Esophagus squamous epithelium (tissue), 5 donors: ENCODE measurements at places on chromosomes 6 and 20.

GRCh38 chr6:108020472-108021116 lies 53.9 kb downstream of the OSTM1 start:
- no peak for DNase-seq

DNA sequence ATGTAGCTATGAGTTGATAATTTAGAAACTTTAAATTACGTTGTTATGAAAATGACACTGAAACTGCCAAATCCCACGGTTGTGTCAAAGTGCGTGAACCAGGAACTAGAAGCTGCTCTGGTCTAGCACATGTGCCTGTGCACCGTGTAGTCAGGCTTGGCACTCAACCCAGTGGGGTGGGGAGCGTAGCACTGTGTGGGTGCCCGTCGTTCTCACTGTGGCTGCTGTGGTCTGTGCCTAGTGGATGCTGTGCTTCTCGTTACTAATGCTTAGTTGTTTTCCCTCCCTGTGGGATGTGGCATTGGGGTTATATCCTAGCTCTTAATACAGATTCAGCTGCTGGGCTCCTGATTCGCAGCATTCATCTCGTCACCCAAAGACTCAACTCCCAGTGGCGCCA lies 46.2 kb upstream of the ADIG start:
- DNase-seq: no peak

DNA sequence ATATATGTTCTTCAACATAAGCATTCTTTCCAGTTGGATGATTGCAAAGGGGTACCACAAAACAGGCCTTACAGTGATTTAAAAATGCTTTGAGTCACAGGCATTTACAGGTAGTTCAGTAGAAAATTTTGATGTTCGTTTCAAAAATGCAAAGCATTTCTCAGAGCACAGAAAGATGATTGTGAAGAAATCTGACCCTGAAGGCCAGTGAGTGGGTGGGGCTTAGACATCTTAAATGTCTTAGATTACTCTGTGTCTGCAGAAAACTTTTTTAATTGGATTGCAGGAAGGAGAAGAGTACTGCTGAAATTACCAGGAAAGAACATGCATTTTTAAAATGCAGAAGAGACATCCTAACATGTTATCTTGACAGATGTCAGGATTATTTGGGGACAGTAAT lies 268.3 kb downstream of the CDKAL1 start:
- DNase-seq: no peak

- no peak for DNase-seq
Observed at GRCh38 chr6:133855276-133855990, 33.5 kb upstream of the TCF21 start.

DNA sequence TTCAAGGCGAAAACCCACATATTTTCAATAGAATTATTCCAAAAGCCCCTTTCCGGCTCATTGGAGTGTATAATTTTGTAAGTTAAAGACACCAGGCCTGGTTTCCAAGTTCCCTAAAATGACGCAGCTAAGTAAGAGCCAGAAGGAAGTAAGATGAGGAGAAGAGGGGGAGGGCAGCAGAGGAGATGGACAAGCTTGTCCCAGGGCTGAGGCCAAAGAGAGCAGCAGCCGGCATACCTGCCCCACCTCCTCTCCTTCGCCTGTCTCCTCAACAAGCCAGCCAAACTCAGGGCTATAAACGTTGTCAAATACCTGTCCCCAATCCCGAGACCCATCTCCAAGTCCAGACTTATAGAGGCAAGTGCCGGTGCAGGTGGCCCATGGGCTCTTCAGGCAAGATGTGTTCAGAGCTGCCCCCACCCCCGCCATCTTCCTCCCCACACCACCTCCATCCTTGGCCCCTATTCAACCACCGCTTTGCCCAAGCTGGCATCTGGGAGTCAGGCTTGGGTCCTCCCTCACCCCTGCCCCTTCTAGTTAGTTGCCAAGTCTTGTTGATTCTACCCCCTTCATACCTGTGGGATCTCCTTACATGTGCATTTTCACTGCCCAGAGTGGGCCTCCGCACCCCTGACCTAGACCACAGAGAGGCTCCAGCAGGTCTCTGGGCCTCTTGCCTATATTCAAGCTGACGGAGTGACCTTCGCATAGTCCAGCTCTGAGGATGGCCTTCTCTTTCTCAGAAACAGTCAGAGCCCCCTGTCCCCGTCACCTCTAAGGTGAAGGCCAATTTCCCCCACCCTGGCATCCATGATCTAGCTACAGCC lies 75.7 kb upstream of the SIRPA start:
- DNase-seq: no peak
